Astrocyte of the cerebellum (primary cell): ENCODE measurements at places on chromosomes 12 and 14.

DNA sequence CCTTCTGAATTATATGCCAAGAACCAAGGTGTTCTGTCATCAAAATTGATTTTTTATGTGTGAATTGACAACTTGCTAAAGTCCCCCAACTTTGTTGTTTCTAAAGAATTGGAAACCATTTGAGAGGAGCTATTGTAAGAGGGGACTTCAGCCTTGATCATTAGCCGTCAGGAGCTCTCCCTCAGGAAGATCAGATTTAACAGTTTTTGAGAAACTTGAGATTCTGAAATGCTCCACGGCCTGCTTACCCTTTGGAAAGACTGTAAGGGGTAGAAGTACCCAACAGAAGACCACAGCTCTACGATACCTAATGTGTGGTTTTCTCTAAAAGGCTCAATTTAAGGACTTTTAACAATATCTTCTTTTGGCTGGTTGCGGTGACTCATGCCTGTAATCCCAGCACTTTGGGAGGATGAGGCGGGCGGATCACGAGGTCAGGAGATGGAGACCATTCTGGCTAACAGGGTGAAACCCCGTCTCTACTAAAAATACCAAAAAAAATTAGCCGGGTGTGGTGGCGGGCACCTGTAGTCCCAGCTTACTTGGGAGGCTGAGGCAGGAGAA, 51.1 kb downstream of the BAZ2A start:
- no peak for DNase-seq

DNA sequence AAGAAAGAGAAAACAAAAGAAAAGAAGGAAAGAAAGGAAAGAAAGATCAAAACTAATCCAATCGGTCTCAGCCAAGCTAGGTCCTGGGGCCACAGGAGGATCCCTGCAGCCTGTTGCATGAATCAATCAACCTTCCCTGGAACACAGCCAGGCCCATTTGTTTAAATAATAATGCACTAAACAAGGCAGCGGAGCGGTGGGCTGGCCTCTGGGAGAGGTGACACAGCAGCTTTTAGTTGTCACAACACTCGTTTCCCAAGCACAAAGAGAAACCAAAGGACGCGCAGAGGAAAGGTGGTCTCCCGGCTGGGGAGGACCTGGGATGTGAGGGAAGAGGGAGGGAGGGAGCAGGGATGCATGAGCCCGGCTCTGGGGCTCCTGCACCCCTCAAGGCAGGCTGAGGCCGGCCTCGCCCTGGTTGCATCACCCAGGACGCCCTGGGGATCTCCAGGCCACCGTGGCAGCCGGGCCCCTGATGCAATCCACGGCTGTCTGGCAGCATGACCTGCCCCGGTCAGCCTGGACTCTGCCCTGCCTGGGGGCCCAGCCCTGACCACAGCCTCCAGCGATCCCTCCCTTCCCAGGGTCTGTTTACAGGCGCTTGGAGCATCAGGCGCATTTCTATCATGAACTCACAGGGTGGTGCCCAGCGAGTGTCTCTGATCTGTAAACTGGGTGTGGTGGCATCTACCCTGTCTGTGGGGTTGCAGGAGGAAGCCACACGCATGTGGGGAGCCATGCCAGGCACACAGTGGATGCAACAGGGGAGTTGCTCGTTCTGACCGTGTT, 32.5 kb downstream of the MMP17 start:
- no peak for DNase-seq

- DNase-seq = no peak
These were observed 197.8 kb downstream of the SOX5 start for GRCh38 chr12:23751641-23752040.

DNA sequence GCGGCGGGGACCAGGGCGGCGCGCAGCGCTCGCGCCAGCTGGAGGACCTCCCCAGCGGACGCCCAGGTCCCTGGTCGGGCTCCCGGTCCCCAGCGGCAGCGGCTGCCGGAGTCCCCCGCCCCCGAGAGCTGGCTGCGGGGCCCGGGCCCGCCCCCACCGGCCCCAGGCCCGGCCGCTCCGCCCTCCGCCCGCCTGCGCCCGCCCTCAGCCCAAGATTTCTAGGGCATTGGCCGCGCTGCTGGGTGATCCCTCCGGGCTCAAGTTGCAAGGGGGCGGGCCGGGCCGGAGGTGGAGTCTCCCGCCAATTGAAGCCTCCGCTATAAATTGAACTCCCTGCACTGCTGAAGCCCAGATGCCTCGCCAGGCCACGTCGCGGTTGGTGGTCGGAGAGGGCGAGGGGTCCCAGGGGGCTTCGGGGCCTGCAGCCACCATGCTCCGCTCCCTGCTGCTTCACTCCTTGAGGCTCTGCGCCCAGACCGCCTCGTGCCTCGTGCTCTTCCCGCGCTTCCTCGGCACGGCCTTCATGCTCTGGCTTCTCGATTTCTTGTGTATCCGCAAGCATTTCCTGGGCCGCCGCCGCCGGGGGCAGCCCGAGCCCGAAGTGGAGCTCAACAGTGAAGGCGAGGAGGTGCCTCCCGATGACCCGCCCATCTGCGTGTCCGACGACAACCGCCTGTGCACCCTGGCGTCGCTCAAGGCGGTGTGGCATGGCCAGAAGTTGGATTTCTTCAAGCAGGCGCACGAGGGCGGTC, at the start of gene DIO3:
Gene DIO3, plus strand, starts transcription at position 351 of the 752 bp plus-strand sequence.
- DNase-seq = no peak

- DNase-seq = no peak
These were observed 396 bp downstream of the NDUFA9 start for GRCh38 chr12:4649358-4649661.

DNA sequence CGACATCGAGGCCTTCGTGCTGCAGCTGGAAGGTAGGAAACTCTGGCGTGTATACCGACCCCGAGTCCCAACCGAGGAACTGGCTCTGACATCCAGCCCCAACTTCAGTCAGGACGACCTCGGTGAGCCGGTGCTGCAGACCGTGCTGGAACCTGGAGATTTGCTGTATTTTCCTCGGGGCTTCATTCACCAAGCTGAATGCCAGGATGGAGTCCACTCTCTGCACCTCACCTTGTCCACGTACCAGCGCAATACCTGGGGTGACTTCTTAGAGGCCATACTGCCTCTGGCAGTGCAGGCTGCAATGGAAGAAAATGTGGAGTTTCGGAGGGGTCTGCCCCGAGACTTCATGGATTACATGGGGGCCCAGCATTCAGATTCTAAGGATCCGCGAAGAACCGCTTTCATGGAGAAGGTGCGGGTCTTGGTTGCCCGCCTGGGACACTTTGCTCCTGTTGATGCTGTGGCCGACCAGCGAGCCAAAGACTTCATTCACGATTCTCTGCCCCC, 1.4 kb downstream of the RIOX1 start:
- no peak for DNase-seq

- no peak for DNase-seq
These were observed 427.7 kb downstream of the FUT8 start for GRCh38 chr14:65840118-65840751.

DNA sequence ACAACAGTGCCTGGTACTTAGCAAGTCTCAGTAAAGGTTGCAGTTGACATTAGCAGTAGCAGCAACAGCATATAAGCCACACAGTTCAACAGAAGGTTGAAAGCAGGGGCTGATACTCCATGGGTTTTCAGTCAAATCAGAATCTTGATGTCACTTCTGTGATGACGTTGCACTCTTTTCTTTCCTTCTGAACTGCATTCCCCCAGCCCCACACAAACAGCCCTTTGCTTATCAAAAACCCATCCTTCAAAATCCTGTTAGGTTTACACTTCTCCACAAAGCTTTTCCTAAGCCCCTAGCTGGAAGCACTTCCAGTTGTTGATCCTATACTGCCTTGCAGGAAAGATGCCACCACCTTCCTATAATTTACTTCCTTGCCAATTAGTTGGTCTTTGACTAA, 34.0 kb upstream of the KCNK13 start:
- DNase-seq = no peak

DNA sequence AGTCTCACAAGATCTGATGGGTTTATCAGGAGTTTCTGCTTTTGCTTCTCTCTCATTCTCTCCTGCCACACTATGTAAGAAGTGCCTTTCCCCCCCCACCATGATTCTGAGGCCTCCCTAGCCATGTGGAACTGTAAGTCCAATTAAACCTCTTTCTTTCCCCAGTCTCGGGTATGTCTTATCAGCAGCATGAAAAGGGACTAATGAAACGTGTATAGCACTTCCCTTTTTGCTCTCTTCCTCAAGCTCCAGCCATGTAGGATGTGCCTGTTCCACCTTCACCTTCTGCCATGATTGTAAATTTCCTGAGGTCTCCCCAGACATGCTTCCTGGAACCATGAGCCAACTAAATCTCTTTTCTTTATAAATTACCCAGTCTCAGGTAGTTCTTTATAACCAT, 7.0 kb upstream of the CRACR2A start:
- no peak for DNase-seq

- DNase-seq = no peak
These were observed 225.6 kb upstream of the HMGA2 start for GRCh38 chr12:65598688-65599087.

GRCh38 chr12:32949815-32950214, 53.2 kb upstream of the PKP2 start:
- no peak for DNase-seq

- peak; percentile 33 for DNase-seq
These were observed 194.1 kb downstream of the MON2 start for GRCh38 chr12:62660756-62661155.

- no peak for DNase-seq
These were observed 32.3 kb upstream of the ATP23 start for GRCh38 chr12:57909056-57909455.

- DNase-seq = no peak
These were observed 49.9 kb downstream of the PTHLH start for GRCh38 chr12:27922531-27923139.

DNA sequence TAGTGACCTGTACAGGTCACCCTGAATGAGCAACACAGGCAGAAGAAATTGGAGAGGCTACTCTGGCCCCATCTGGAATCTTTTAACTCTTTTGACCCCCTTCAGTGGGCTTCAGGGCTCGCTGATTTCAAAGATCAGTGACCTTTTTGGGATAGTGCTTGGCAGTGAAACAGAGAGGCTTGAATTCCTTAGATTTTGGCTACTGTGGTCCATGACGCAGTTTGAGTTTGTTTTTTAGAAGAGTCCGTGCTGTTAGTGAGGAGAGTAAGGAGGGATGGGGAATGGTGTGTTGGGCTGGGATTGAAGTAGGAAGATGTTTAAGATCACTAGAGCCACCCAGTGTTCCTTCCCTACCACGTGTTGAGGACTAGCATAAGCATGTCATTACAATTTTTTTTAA, 16.5 kb downstream of the TMEM30B start:
- DNase-seq = no peak

DNA sequence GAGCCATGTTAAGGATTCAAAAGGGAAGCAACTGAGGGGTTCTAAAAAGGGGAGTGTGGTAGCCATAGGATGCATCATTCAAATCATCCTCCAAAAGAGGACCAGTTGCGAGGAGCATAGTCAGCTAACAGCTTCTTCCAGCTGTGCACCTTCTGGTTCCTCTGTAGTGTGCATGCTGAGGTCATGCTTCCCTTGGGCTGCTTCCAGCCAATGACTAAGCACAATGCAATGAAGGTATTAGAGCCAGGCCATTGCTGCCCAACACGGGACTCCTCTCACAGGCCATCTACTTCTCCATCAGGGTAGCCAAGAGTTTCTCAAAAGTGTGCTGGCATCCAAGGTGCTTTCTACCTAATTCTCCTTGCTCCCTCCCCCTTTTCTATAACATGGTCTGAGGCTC, 69.2 kb upstream of the ARID2 start:
- peak; percentile 50 for DNase-seq

GRCh38 chr14:102394717-102395375, 32.1 kb downstream of the TECPR2 start:
- DNase-seq = no peak

- no peak for DNase-seq
These were observed 17.7 kb downstream of the OR6S1 start for GRCh38 chr14:20623798-20624197.

GRCh38 chr12:132397152-132397933, 68.0 kb upstream of the GALNT9 start:
- no peak for DNase-seq

GRCh38 chr14:29536886-29537511, 390.6 kb downstream of the PRKD1 start:
- peak; percentile 24 for DNase-seq

- peak; percentile 53 for DNase-seq
These were observed 15.7 kb downstream of the SIVA1 start for GRCh38 chr14:104768437-104769323.

DNA sequence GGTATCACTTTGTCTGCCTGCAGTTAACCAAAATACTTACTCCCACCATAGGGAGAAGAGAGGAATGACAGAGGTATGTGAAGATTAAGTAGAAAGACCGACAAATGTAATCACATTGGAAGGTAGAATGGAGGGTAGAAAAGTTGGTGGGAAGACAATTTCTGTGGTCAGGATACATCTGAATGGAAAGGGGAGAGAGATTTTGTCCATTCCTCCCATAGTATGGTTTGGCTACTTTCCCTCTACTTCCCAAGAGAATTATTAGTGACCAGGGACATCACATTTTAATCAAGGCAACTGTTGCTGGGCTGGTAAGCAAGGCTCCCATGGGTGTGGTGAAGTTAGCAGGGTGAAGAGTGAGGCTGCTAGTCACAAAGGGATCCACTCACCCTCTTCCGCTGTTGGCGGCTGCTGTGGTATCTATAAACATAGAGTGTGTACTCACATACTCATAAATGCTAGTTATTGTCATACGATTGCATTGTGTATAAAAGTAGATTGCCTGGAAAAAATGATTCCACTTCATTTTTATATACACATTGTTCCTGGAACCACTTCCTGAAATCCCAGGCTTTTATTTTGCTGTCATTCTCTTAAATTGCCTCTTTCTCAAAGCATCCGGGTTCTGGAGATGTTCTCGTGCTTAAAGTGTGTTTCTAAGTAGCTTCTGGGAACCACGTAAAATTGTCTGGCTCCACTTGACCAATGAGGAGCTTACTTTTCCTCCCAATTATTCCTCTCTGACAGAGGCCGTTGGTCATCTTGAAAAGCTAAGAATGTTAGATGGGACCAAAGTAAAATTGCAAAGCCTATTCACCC, 413.1 kb downstream of the ZFP36L1 start:
- no peak for DNase-seq

GRCh38 chr12:105352940-105353635, 22.6 kb downstream of the C12orf75 start:
- DNase-seq = peak; percentile 58

GRCh38 chr14:32578181-32578580, 249.1 kb downstream of the AKAP6 start:
- DNase-seq = no peak

DNA sequence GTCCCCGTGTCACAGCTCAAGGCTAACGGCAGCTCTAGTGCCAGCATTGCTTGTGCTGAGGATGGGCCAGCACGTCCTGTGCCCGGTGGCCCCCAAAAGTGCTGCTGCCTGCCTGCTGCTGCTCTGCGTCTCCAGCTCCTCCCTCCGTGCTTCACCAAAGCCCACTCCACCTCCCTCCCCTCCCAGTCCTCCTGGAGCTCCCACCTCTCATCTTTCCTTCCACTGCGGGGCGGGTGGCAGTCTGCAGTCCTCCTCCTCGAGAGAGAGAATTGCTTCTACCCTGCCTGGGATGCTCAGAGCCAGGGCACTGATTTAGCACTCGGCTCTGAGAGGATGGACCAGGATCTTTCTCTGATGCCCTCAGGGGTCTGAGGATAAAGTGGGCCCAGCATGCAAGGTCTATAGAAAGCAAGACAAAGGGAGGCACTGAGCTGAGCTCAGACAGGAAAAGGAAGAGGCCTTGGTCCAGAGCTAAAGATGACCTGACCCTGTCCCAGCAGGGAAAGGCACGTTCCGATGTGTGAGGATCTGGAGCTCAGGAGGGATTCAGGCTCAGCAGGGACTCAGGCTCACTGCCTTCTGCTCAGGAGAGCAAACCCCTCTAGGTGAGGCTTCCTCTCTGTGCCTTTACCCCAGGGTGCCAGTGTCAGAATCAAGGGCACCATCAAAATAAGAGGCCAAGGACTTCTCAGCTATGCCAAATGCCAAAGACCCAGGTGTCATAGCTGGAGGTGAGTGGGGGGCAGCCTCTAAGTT, 113.1 kb upstream of the FKBP4 start:
- no peak for DNase-seq
